ENCODE measurements at places on chromosomes 13 and 19. TPM values are rescaled to one million over a fixed set of nuclear protein-coding genes. Genes with fewer than 3 reads are reported as not detected.

- DNase-seq: no peak
These were observed 162.0 kb downstream of the ITGBL1 start for GRCh38 chr13:101614491-101614890.

DNA sequence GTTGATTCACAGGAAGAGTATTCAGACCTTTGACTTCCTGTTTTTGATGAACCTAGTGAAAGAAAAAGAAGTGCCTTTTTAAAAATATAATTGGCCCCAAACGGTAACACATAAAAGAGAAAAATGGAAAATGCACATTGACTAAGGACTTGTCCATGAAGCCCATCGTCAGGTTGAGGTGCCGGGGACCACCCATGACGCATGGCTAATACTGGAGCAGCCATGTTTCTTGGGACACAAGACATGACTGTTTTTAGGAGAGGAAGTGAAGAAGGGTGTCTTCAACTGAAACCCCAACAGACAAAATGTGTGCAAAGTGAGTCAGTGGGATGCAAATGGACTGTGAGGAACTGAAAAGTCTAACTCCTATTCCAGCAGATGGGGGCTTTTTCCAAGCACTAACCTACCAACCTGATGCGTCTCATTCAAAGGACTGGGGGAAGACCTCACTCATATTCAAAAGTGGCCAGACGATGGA lies 459.4 kb downstream of the FOXO1 start:
- DNase-seq: no peak

The SERTAD3 gene
- total RNA-seq: 17.8 TPM

GRCh38 chr19:15074371-15074770 lies 7.6 kb upstream of the OR1I1 start:
- DNase-seq: no peak

DNA sequence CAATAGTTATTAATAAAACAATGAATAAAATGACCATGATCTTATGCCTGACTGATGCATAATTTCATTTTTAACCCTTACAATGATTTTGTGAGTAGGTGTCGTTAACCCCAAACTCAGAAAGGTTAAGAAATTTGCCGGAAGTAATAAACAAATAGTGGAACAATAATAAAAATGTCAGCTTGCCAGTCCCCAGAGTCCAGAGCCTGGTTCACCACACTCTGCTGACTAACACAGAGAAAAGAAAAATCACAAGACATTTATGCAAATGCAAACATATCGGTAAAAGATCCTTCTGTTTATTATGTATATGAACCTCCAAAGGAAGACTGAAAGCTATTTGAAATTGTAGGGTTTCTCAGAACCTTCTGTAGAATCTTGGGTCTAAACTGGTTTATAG lies 563.7 kb downstream of the EFNB2 start:
- DNase-seq: no peak

DNA sequence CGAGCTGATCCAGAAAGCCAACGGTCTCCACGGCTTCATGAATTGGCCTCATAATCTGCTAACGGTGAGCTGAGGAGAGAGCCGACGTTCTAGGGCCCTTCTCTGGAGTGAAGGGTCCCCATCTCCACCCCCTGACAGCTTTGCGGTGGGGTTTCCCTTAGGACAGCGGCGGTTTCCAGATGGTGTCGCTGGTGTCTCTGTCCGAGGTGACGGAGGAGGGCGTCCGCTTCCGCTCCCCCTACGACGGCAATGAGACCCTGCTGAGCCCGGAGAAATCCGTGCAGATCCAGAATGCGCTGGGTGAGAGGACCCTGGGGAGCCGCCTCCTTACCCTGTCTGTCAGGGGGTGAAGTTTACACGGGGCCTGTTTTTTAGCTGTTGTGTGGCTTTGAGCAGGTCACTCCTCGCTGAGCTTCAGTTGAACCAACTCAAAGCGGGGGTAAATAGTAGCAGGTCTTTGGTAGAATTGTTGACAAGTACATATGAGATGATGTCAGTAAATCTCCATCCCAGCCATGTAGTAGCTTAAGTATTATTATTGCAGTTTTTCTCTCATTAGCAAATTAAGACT lies 801 bp downstream of the QTRT1 start:
- DNase-seq: peak; percentile 56

DNA sequence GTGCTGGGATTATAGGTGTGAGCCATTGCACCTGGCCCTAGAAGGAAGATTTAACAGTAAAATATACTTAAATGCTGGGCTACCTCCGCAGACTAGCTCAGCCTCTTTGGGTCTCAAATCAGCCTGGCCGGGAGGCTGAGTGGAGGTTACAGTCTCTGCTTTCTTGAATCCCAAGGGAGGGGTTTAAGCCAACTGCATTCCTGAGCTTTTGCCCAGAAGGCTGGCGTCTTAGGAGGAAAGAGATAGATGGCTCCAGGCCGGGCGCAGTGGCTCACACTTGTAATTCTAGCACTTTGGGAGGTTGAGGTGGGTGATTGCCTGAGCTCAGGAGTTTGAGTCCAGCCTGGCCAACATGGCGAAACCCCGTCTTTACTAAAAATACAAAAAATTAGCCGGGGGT lies 623 bp upstream of the C5AR1 start:
- no peak for DNase-seq

The LRRC25 gene
- 0.13 TPM for total RNA-seq

The RFPL4A gene
- total RNA-seq: not detected

- DNase-seq: no peak
These were observed 148.8 kb downstream of the FLT1 start for GRCh38 chr13:28346154-28346553.

GRCh38 chr13:98913741-98914140 lies 64.1 kb downstream of the DOCK9 start:
- DNase-seq: no peak

DNA sequence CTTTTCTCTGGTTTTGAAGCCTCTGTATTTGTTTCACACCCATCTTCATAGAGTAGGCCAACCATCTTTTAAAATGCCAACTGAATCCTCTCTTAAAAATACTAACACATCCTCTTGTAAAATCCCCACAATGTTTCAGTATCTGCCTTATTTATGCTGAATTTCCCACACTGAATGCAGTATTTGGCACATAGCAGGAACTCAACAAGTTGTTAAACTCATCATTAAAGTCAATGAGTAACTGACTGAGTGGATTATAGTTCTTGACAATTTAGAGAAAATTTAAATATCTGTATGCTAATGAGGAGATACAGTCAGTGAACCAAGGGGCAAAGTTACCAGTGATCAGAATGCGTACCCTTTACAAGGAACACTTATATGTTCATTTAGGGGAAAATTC lies 505.5 kb upstream of the PCDH9 start:
- no peak for DNase-seq

The SIGLEC5 gene
- not detected for total RNA-seq

The TINCR gene
- total RNA-seq: 0.33 TPM

- DNase-seq: no peak
These were observed 920 bp upstream of the UBE2L5 start for GRCh38 chr13:30421093-30422053.

GRCh38 chr19:52191389-52191788 lies 1.5 kb downstream of the PPP2R1A start:
- DNase-seq: no peak

DNA sequence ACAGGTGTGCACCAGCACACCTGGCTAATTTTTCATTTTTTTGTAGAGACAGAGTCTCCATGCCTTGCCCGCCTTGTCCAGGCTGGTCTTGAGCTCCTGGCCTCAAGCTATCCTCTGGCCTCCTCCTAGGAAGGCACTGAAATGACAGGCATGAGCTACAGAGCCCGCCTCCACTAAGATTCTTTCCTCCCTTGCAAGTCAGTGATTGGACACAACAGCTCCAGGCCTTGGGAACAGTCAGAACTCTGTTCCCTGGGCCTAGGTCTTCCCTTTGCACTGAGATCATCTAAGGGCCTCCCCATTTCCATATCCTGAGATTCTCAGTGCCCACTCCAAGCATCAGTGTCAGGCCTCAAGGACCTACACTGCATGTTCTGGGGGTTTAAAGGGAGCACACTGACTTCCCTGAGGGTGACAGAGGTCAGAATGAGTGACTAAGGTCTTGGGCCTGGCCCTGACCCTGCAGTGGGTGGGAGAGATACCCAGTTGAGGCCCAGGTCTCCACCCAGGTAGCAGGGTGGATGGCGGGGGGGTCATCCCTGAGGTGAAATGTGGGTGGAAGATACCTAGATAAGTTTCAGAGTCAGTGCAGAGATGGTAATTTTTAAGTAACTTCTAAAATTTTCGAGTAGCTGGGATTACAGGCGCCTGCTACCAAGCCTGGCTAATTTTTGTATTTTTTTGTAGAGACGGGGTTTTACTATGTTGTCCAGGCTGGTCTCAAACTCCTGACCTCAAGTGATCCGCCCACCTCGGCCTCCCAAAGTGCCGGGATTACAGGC lies 17.3 kb upstream of the ERCC1 start:
- DNase-seq: no peak

DNA sequence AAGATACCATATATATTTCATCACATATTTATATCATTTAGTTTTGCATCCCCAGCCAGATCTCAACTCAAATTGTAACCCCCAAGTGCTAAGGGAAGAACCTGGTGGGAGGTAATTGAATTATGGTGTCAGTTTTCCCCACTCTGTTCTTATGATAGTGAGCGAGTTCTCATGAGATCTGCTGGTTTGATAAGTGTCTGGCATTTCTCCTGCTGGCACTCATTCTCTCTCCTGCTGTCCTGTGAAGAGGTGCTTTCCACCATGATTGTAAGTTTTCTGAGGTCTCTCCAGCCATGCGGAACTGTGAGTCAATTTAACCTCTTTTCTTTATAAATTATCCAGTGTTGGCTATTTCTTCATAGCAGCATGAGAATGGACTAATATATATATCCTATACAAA lies 462.5 kb upstream of the SLITRK5 start:
- no peak for DNase-seq

- peak; percentile 69 for DNase-seq
These were observed 26.4 kb upstream of the TPT1 start for GRCh38 chr13:45367358-45367757.

GRCh38 chr13:113535381-113535781 lies 44.9 kb upstream of the DCUN1D2 start:
- no peak for DNase-seq

The FSD1 gene
- not detected for total RNA-seq

DNA sequence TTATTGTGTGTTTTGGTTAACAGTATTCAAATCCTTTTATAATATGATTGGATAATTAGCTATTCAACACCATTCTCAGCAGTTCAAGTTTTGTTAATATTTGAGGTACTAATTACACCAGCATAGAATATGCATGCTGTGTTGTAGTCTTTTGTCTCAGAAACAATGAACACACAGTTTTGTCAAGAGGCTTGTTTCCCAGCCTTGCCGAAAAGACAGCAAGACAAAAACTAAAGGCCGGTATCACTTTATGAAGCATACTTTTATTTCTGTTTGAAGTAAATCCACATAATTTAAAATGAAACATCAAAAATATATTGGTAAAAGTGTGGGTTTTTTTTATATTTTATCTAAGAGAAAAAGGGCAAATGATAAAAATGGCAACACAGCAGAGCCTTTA lies 7.5 kb downstream of the GPR180 start:
- DNase-seq: no peak

- DNase-seq: no peak
These were observed 50.0 kb upstream of the WDFY2 start for GRCh38 chr13:51534041-51534817.

The IGFL1 gene
- not detected for total RNA-seq

GRCh38 chr19:7933828-7934725 lies 8.1 kb upstream of the CTXN1 start:
- DNase-seq: no peak

- DNase-seq: no peak
These were observed 184.6 kb upstream of the SOX1 start for GRCh38 chr13:111882351-111882750.

GRCh38 chr19:46732966-46733689 lies 12.7 kb upstream of the FKRP start:
- DNase-seq: no peak

GRCh38 chr13:114194853-114195252 lies 15.8 kb downstream of the CFAP97D2 start:
- no peak for DNase-seq

DNA sequence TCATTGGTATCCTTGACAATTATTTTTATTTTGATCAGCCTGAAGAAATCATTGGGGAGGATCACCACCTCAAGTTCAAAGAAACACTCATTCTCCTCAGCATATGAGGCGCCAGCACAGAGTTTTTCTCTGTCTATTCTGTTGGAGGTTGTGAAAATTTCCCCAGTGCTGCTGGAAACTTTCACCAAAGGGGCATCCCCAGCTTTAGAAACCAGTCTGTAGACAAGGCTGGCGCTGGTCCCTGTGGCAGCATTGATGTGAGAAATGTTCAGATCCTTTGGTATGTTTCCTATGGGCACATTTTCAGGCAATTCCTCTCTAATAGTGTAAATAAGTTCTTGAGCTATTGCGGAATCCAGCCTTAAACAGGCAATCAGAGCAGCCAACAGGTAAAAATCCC lies 2.1 kb downstream of the PCDH9 start:
- no peak for DNase-seq

The FZR1 gene
- 29.0 TPM for total RNA-seq

DNA sequence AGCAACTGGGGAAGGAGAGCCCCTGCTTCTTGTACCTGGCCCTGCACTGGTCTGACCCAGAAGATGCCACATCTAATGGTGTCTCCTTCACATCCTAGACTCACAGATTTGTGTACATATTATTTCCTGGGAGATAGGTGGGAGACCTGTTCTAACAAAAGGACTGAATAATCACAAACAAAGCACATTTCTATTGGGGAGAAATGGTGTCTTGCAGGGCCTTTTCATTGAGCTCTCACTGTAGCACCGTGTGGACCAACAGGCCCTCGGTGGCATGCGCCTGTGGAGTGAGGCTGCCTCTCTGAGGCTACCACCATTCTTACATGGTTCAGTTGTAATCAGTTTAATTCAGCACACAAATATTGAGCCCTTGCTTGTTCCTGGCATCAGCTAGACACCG lies 989 bp upstream of the SACS start:
- no peak for DNase-seq

GRCh38 chr19:31510635-31511034 lies 161.4 kb upstream of the TSHZ3 start:
- DNase-seq: no peak

The ZNF600 gene
- 14.5 TPM for total RNA-seq

- no peak for DNase-seq
These were observed 1.2 kb upstream of the CCDC124 start for GRCh38 chr19:17931532-17932191.

DNA sequence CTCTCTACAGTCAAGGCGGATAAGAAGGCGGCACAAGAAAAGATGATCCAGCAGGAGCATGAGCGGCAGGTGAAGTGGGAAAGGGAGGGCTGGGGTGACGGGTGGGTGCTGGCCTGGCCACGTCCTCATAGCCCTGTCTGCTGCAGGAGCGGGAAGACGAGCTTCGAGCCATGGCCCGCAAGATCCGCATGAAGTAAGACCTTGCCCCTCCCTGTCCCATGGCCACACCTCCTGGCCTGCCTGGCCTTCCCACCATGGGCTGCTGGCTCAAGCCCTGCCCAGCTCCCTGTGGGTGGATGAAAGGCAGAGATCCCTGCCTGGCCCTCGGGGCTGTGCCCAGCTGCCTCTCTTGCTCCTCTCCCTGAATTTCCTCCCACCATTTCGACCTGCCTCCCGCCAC lies 7.2 kb downstream of the ZNF296 start:
- DNase-seq: no peak
